Activated naive CD8-positive, alpha-beta T cell treated with anti-CD3 and anti-CD28 coated beads, Interleukin-2, amount 10 ng/mL, durations not matched to agents 7 days and 5 days (primary cell): ENCODE measurements at places on chromosomes 1 and 21. TPM values are rescaled to one million over a fixed set of nuclear protein-coding genes. Genes with fewer than 3 reads are reported as not detected.

DNA sequence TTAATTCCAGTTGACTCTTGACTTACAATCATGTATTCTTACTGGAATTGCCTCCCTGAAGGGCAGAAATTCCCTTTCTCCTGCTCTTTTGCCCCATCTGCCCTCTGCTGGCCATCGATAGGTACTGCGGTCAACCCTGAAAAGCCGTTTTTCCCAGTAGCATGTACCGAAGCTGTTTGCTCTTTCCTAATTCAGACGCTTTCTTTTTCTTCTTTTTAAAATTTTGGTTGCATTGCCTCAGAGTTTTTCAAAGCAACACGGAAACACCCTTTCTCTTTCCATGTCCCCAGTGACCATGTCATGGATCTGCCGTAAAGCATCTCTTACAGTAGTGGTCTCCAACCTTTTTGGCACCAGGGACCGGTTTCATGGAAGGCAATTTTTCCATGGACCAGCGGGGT lies 164.2 kb upstream of the C1orf21 start:
- no peak overlapping the region for H3K27ac ChIP-seq
- no peak overlapping the region for H3K4me3 ChIP-seq
- no peaks in the 10 kb centered on the region for H3K4me1 ChIP-seq
- no peaks in the 10 kb centered on the region for H3K36me3 ChIP-seq
- peak; percentile 33 for DNase-seq

- DNase-seq: peak; percentile 61
- H3K27me3 ChIP-seq: peaks cover 10% of the 10 kb centered on the region
- H3K4me3 ChIP-seq: peak overlapping the region; percentile 93
- peaks cover 29% of the 10 kb centered on the region for H3K36me3 ChIP-seq
- H3K4me1 ChIP-seq: peaks cover 39% of the 10 kb centered on the region
Measured at GRCh38 chr1:231420959-231421545, 1.0 kb downstream of the EGLN1 start.

DNA sequence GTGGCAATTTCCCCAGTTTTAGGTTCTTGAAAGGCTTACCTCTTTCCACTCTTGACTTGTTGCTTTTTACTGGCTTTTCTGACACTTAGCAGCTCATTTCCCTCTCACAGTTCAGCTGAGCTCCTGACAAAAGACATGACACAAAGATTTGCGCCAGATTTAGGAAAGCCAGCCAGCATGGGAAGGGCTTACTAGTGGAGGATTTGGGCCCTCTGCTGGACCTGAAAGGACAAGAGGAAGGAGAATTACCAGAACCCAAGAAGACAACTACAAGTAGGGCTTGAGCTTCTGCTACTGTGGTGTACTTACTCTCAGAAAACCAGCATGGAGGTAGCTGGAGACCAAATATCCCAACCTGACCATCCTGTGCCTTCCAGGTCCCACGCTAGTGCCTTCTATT lies 784.5 kb downstream of the BRINP3 start:
- H3K36me3 ChIP-seq: no peaks in the 10 kb centered on the region
- no peaks in the 10 kb centered on the region for H3K27me3 ChIP-seq
- no peak overlapping the region for H3K27ac ChIP-seq
- no peak for DNase-seq

GRCh38 chr1:58447886-58448285 lies 98.6 kb downstream of the OMA1 start:
- no peak overlapping the region for H3K27ac ChIP-seq
- H3K4me3 ChIP-seq: no peak overlapping the region
- H3K4me1 ChIP-seq: no peaks in the 10 kb centered on the region
- no peaks in the 10 kb centered on the region for H3K27me3 ChIP-seq
- no peaks in the 10 kb centered on the region for H3K36me3 ChIP-seq

DNA sequence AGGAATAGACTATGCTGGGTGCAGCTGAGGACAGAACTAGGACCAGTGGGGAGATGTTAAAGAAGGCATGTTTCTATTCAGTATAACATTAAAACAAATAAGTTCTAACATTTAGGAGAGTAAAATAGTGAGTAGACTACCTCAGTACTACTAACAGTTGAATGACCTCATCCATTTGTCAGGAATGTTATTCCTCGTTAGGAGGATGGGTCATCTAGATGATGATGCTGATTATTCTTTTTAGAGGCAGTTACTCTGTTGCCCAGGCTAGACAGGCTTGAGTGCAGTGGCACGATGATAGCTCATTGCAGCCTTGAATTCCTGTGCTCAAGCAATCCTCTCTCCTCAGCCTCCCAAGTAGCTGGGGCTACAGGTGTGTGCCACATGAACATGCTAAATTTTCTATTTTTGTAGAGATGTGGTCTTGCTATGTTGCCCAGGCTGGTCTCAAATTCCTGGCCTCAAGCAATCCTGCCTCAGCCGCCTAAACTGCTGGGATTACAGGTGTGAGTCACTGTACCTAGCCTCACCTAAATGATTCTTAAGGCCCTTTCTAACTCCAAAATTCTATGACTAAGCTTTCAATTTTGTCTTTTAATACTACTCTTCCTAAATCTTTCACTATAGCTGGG lies 9.3 kb downstream of the EEIG2 start:
- DNase-seq: no peak
- H3K4me1 ChIP-seq: peaks cover 1% of the 10 kb centered on the region
- no peaks in the 10 kb centered on the region for H3K36me3 ChIP-seq
- H3K27me3 ChIP-seq: no peaks in the 10 kb centered on the region

DNA sequence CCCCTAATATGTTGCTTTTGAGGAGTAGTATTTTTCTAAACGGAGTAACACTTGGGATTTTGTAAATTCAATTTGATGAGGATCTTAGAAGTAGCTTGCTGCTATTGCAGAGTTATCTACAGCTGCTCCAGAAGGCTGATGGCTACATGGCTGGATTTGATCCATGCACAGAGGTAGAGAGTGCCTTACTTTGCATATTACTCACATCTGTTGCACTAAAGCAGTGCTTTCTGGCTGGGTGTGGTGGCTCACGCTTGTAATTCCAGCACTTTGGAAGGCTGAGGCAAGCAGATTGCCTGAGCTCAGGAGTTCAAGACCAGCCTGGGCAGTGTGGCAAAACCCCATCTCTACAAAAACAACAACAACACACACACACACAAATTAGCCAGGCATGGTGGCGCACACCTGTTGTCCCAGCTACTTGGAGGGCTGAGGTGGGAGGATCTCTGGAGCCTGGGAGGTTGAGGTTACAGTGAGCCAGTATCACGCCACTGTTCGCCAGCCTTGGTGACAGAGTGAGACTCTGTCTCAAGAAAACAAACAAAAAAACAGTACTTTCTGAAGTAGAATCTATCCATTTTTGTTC lies 24.6 kb downstream of the RALGPS2 start:
- no peak overlapping the region for H3K27ac ChIP-seq
- H3K27me3 ChIP-seq: no peaks in the 10 kb centered on the region
- H3K4me1 ChIP-seq: no peaks in the 10 kb centered on the region
- no peak overlapping the region for H3K4me3 ChIP-seq
- no peak for DNase-seq

- no peak overlapping the region for H3K4me3 ChIP-seq
- no peaks in the 10 kb centered on the region for H3K27me3 ChIP-seq
- no peak overlapping the region for H3K27ac ChIP-seq
- H3K4me1 ChIP-seq: peaks cover 4% of the 10 kb centered on the region
- DNase-seq: no peak
Measured at GRCh38 chr1:10424034-10424433, 6.2 kb upstream of the CENPS start.

DNA sequence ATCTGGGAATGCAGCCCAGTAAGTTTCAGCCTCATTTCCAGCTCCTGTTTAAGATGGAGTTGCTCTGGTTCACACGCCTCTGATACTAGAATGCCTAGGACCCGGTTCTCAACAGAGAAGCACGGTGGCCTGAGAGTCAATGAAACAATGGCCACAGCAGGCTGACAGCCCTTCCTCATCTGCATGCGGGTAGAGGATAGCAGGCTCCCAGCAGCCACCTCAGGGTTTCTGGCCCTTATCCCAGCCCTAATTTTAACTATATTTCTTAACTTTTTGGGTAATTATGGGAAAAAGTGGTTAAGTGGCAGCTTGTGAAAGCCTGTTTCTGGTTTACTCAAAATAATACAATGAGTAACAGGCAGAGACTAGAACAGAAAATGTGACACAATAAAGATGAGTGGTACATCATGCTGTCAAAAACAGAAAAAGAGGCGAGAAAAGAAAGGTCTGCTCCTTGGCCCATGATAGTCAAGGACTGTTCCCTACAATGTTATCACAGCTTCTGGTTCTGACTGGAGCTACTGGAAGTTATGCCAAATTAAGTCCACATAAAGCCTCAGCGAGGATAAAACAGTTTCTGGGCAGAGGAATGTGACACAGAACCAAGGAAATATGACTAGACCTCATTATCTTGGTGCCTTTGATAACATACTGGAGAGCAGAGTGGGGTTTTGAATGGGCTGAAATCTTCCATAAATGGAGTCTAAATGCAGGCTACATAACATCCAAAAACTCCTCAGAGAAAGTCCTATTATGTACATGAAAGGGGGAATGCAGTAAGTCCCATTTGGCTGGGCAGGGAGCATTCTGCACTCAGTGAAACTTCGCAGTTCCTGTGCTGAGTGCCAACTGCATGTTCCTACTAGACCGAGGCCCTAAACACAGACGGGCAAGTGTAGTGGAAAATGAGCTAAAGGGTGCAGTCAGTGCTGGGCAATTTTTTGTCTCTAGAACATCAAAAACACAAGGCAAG lies 92.1 kb downstream of the NIBAN1 start:
- peaks cover 22% of the 10 kb centered on the region for H3K36me3 ChIP-seq
- no peaks in the 10 kb centered on the region for H3K4me1 ChIP-seq
- H3K27me3 ChIP-seq: no peaks in the 10 kb centered on the region
- H3K4me3 ChIP-seq: no peak overlapping the region
- no peak for DNase-seq

Gene ANGPTL1
- total RNA-seq: not detected

DNA sequence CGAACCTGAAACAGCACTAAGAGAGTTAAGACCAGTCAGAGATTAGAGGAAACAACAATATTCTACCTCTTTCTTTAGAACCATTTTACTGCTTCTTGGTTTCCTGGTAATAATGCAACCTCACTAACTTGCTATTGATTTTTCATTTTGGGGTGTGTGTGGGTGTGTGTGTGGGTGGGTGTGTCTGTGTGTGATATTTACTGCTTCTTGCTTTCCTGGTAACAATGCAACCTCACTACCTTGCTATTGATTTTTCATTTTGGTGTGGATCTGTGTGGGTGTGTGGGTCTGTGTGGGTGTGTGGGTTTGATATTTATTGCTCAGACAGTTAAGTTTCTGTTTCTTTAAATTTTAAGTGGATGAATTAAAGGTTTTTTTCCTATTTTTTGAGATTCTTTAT lies 208.8 kb downstream of the LRRC7 start:
- H3K27me3 ChIP-seq: peaks cover 2% of the 10 kb centered on the region
- no peak overlapping the region for H3K27ac ChIP-seq
- no peaks in the 10 kb centered on the region for H3K4me1 ChIP-seq

Gene PM20D1
- 1.3 TPM for total RNA-seq
